ENCODE measurements at places on chromosomes 2 and 18. TPM values are rescaled to one million over a fixed set of nuclear protein-coding genes. Genes with fewer than 3 reads are reported as not detected.

DNA sequence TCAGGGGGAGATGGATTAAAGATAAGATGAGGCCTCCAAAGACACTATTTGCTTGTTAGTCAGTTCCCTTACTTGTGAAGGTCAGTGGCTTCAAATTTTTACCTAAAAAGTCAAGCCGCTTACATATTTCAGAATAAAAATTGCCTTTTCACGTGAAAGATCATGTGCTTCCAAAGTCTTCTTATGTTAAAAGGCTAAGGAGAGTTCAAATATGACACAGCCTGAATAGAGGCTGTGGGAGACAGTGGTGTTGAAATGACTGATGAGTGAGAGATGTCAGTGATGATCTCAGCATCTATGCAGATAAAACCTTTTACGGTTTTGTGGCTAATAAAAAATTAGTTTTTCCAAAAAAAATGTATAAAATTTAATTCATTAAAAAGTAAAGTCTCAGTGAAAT lies 40.5 kb downstream of the UPP2 start:
- DNase-seq: no peak

AMER3 gene
- 10.9 TPM for total RNA-seq

GRCh38 chr18:23844991-23845680 lies 155.9 kb downstream of the LAMA3 start:
- DNase-seq: no peak

ING5 gene
- 37.6 TPM for total RNA-seq

DNA sequence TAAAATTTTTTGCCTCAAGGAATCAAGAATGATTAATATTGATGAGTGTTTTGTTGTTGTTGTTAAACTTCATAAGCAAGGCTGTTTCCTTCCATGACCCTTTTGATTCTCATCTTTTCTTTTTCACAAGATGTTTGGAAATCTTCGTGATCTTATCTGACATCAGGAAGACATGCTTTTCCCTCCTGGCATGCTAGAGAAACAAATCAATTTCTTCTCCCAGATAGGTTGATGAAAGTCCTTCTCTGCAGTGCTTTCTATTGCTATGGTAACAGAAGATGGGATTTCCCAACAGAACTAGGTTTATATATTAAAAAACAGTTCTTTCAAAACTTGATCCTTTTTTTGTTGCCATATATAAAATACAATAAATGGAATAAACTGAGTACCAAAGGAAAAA lies 85.2 kb downstream of the EML6 start:
- no peak for DNase-seq

CAVIN2 gene
- total RNA-seq: 2.9 TPM

- DNase-seq: no peak
Measured at GRCh38 chr2:942775-943460, 7.7 kb upstream of the SNTG2 start.
